ENCODE measurements at places on chromosomes 4 and X.

GRCh38 chrX:54808109-54808604 lies 612 bp downstream of the MAGED2 start:
- peak; percentile 59 for DNase-seq

DNA sequence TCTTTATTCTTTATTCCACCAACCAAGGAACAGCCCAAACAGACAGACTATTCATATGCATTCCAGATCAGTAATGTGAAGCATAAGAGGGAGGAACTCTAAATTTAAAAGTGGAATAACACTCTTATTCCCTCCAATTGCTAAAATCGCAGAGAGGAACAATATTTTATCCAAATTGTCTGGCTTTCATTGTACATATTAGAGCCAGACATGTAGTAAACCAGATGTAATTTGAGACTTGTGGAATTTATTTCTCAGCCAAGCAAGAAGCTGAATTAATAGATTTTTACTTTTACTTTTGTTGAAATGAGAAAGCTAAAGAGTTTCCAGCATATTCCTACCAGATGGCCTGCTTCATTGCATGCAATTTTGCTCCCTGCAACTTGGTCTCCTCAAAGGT lies 674.6 kb upstream of the SLIT2 start:
- no peak for DNase-seq

GRCh38 chr4:184825141-184825895 lies 450 bp downstream of the ACSL1 start:
- DNase-seq: peak; percentile 73

- DNase-seq: no peak
Measured at GRCh38 chr4:181569553-181569952, 673.6 kb upstream of the TENM3 start.

DNA sequence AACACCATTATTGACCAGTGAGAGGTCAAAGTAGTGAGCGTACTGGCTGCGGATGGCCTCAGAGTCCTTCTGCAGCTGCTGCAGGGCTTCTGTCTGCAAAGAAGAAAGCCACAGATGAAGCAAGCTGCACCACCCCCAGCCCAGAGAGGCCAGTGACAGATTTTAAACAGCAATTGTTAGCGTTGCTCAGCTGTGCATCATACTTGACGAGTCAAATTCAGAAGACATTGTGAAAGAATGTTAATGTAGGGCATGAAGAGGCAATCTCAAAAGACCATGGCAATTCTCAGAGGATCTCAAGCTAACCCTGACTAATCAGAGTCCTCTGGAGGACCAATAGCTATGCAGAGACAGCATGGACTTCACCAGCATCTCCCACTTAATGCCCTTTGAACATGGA lies 16.6 kb downstream of the DKC1 start:
- DNase-seq: no peak

DNA sequence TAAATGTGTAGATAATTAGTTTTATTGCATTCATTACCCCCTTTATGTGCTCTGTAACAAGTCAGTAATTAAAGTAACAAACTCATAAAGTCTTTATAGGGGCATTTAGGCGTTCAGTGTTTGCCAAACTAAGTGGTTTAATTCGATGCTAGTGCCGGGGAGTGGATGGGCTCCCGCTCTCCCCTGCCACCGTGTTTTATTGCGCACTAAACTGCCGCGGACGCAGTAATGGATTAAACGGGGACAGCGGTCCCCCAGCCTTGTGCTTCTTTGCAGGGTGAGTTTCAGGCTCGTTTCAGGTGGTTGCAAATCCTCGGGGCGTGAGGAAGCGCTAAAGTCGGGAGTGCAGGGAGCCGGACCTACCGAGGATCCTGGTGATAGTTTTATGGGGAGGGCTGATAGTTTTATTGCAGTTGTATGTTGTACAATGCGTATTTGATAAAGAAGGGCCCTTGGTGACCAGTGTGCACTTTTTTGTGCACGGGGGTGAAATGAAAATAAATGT lies 1.6 kb upstream of the PHOX2B start:
- DNase-seq: no peak
